Stimulated activated CD8-positive, alpha-beta memory T cell treated with anti-CD3 and anti-CD28 coated beads, Interleukin-2, amount 100 ng/mL, for 1 hour (primary cell): ENCODE measurements at places on chromosomes 11 and 22.

GRCh38 chr11:81787584-81788049 lies 946.0 kb downstream of the FAM181B start:
- DNase-seq: no peak

DNA sequence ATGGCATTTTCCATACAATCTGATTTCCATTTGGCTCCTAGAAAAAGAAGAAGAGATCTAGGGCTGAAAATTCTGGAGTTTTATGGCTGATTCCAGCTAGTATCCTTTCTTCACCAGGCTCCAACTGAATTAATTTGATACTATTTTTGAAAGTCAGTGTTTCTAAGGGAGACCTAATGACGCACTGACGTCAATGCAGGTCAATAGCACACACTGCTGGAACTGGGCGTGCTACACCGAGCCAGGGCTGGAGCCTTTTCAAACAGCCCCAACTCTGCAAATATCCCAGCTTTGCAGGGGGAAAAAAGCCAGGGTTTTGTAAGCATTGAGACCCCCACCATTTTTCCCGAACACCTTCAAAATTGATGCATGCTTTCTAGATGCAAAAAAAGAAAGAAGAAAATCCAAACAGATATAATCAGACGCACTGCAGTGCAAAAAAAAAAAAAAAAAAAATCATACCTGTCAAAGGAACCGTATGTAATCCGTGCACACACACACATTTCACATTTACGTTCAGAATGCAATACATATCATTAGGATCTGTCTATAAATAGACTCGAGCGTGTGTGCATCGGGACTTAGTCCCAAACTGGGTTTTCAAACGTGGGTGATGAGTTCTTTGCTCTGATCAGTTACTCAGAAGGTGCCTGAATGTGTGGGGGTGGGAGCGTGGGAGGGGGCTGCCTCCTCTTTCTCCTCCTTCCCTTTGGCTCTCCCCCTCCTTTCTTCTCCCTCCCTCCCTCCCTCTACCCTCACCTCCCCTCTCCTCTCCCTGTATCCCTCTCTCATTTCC lies 124.5 kb upstream of the HSD17B12 start:
- DNase-seq: no peak

DNA sequence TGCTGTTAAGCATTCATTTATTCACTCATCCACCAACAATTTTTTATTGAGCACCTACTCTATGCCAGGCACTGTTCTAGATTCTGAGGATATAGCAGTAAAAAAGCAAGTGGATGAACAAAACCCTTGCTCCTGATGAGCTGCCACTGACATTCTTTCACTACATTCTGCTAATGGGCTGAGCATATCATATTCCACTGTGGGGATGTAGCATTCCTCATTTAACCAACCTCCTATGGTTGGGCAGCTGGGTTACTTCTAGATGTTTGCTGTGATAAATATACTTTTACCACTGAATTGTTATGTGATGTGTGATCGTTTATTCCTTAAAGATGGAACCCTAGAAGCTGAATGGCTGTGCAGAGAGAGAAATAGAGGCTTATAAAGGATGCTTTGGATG lies 176.9 kb downstream of the MN1 start:
- DNase-seq: no peak

- no peak for DNase-seq
These were observed 14.9 kb downstream of the ADORA2A start for GRCh38 chr22:24442352-24442744.

- no peak for DNase-seq
These were observed 57.6 kb upstream of the BLID start for GRCh38 chr11:122173587-122173986.

GRCh38 chr11:27839226-27839913 lies 139.1 kb upstream of the BDNF start:
- DNase-seq: no peak

DNA sequence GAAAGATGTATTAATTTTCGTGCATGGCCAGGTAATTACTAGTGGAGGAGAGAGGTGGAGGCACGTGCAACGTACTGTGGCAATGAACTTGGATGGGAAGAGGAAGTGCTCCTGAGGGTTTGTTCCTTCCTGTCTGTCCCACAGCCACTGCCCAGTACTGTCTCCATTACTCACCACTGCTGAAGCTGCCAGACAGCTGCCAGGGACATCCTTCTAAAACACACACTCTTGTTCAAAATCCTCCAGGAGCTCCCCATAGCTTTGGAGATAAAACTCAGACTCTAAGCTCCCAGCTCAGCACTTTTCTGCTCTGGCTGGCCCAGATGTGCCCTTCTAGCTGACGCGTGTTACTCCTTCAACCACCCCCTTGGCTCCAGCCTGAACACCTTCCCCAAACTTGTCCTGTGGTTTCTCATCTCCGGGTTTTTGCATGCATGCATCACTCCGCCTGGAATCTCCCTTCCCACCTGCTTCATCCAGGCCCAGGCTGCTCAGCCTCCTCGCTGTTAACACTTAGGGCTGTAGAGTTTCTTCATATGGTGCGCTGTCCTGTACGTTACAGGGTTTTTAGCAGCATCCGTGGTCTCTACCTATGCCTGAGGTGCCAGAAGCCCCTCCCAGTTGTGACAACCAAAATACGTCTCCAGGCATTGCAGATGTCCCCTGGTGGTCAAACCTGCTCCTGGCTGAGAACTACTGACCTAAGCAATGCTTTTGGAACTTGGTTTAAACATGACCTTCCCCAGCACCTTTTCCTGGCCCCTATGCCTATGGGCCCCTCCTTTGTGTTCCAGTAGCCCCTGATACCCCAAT lies 69.5 kb downstream of the C11orf91 start:
- DNase-seq: no peak

GRCh38 chr22:46090631-46091201 lies 59.6 kb upstream of the PPARA start:
- no peak for DNase-seq

- DNase-seq: no peak
These were observed 19.0 kb upstream of the LIMK2 start for GRCh38 chr22:31193092-31193491.

DNA sequence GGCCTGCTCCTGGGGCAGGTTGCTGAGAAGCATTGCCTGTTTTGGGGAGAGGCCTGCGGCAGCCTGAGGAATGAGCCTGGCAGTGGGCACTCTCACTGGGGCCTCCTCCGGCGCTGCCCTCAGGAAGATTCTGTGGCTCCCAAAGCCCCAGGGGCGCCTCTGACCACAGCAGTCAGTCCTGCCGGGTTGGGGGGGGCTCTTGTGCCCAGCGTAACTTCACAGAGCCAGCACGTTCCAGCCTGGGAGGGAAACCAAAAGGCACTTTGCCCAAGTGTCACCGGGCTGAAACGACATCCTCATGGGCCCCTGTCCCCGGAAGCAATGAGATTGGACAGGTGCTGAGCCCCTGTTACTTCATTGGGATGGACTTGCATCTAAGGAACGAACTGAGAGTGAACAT lies 4.3 kb upstream of the LRP5 start:
- DNase-seq: no peak

DNA sequence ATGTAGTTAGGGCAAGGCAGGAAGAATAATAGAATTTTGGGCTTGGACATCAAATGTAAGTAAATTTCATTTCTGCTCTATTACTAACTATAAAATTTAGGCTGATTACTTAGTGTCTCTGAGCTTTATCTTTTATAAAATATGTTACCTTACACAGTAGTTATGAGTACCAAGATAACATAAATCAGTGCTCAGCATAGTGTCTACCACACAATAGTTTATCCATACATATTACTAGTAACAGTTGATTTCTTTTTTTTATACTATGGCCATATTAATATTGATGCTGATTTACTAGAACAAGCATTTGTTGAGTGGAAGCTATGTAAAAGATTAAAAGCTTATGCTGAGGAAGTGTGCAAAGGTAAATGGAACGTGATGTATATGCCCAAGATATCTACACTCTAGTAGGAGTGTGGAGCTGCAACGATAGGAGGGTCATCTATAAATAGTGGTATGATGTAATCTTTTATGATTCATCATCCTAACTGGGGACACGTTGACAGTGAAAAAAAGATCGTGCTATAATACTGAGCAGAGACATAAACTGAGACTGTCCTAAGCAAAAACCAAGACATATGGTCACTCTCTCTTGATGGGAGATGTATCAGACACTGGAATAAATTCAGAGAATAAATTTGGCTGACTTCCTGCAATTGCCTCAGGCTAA lies 8.7 kb upstream of the SLC5A12 start:
- DNase-seq: no peak

- DNase-seq: no peak
These were observed 19.7 kb downstream of the ATG16L2 start for GRCh38 chr11:72833811-72834493.

GRCh38 chr22:35952576-35952975 lies 76.0 kb downstream of the RBFOX2 start:
- no peak for DNase-seq

GRCh38 chr11:70200212-70200844 lies 2.8 kb upstream of the FADD start:
- DNase-seq: no peak

DNA sequence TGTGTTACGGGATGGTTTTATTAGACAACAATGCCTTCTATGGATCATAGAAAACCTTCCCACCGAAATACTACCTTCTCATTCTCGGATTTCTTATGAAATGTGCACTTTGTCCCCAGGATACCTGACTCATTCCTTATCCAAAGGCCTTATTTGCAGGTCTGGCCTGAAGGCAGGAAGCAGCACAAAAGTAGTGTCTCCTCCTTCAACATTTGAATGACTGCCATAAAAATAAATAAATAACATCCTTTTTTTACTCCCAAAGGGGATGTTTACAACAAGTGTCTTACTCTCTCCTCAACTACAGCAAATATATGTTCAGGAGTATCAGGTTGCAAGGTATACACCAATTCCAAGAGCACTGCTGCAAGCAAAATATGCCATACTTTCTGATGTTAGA lies 41.6 kb upstream of the PAK1 start:
- no peak for DNase-seq

- no peak for DNase-seq
These were observed 663.2 kb downstream of the CNTN5 start for GRCh38 chr11:99683933-99684332.
